ENCODE measurements at places on chromosomes 7 and 10. TPM values are rescaled to one million over a fixed set of nuclear protein-coding genes. Genes with fewer than 3 reads are reported as not detected.

- DNase-seq, result no peak
Observed at GRCh38 chr7:65477326-65477725, 103.7 kb downstream of the ZNF92 start.

DNA sequence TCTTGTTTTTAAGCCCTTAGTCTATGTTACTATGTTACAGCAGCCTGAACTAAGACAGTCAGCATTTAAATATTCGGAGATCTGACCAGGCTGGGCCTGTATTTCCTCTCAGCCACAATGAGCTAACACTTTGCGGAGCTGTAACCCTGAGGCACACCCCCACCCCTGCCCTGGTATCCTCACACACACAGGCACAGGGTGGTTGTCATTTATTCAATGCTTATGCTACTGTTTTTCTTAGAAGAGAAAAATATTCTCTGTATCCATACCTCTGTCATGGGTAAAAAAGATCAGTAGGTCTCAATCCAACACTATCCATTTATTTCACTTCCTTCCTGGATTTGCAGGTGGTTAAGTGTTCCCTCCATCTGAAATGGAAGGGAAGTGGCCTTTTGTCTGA is 80.3 kb upstream of the TRIL start:
- DNase-seq, result no peak

- no peak for DNase-seq
Observed at GRCh38 chr10:89929282-89930026, 228.1 kb downstream of the KIF20B start.

- no peak for DNase-seq
Observed at GRCh38 chr10:77318739-77319138, 318.9 kb downstream of the KCNMA1 start.

DNA sequence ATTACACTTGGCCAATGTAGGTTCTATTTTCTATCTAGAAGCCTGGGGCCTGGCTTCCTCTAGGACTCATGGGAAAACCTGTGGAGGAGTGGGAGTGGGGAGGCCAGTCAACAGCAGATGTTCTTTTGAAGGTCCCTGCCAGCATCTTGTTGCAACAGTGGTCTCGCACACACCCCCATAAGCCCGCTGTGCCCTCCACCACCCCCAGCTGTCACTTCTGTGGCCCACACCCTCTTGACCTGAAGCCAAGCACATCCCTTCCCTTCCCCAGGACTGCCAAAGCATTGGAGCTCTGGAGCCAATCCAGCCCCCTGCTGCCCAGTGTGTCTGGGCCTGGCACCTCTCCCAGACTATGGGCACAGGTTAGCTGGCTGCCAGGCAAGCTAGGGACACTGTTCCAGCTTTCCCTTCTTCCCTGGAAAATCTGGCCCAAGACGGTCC is 1.9 kb upstream of the STX1A start:
- no peak for DNase-seq

DNA sequence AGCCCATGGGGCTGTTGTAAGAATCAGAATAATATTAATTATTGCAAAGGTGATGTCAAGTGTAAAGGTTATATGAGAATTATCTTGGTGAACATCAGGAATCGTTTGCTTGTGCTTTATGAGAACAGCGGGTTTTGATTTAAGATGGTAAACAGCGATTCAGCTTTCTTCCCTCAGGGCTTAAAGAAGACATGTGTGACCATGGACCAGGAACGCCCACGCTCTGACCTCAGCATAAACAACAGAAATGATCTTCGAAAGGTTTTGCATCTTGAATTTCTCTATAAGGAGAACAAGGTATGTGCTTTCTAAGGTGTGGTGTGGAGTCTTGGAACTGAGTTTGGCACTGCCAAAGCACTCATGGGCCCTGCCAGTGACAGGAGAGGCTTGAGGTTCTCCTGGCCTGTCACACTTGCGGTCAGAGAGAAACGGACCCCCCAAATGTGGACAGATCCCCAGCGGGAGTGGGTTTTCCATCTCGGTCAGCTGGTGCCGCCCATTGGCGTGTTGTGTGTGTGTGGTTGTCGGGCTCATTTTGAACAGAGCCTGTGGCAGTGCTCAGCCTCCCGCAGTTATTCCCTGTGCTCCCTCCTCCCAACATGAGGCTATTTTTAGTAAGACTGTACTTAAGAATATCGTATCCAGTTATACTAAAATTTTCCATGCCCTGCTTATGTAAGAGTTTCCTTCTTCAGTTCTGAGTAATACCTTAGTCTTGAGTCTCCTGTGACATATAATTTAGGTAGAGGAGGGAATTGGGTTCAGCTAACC is 7.2 kb downstream of the MINDY4 start:
- DNase-seq, result no peak

DNA sequence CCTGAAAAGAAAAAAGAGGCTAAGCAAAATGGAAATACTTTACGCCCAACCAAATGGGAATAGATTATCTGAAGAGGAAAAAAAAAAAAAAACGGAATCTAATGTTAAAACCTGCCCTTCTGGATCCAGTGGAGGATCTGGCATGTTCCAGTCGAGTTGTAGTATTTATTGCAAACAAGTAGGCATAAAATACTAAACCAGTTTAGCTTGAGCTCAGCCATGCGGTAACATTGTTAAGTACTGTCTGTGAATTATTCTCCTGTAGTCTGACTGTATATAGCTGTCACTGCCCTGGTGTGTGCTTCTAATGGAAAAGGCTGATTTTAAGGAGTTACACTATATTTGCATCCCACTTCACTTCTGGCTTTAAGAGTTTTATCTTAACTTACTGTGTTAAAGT is 40.3 kb downstream of the CELF2 start:
- DNase-seq, result no peak

DNA sequence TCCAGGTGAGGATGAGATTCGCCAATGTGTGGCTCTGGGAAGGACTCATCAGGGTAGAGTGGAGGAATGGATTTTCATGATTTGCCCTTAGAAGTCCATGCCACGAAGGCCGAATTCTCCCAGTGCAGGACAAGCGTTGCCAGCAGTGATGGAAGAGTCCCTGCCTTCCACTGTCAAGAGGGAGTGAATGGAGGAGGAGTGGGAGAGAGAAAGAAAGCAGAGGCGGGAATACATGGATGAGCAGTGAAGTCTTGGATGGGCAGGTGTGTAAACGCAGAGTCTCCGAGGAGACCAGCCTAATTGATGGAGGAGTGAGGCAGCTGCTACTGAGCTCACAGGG is 419.2 kb downstream of the GLRX3 start:
- no peak for DNase-seq

GRCh38 chr7:45888185-45888992 is at the start of gene IGFBP1:
Gene IGFBP1 (plus strand): TSS chr7:45888488. CDS start chr7:45888653, 165 bp downstream.
- no peak for DNase-seq

- DNase-seq, result no peak
Observed at GRCh38 chr7:29445736-29446135, 117.9 kb upstream of the PRR15 start.

- DNase-seq, result no peak
Observed at GRCh38 chr10:14429043-14429700, 98.4 kb upstream of the FRMD4A start.

DNA sequence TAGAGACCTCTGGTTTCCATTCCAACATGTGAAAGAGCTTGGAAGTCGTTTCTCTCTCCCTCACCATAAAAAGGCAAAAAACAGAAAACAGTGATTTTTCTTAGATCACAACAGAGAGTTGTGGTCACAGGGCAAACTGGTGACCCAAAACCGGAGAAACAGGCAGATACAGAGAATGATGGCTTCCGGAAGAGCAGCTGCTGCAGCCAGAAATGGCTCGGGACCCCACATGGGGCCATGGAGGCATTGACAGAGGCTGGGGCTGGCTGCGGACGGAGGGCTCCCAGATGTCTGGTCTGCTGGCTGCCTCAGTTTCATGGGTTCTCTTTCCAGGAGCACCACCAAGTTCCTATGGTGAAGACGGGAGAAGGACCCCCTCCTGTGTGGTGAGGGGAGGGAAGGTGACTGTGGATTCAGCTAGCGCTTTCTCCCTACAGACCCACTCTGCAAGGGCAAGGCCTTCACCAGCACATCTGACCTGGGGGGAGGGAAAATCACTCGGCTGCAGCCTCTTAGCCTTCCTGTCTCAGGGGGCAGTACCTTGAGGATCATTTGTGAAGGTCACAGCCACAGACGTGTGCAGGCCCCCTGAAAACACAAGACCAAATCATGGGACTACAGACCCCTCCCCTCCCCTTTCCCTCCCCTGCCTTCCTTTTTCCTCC is 81.4 kb downstream of the WDR37 start:
- DNase-seq, result peak; percentile 5

- DNase-seq, result peak; percentile 31
Observed at GRCh38 chr7:99562832-99563231, 4.4 kb downstream of the ZNF655 start.

Gene SNCG
- total RNA-seq, result 6.6 TPM

Gene HEPACAM2
- total RNA-seq, result 81.5 TPM
